ENCODE measurements at places on chromosomes 5 and 9.
A peak's percentile ranks its signal among the peaks of the same experiment; 100 is the strongest.

- DNase-seq = no peak
Observed at GRCh38 chr9:22401671-22402070, 45.0 kb upstream of the DMRTA1 start.

DNA sequence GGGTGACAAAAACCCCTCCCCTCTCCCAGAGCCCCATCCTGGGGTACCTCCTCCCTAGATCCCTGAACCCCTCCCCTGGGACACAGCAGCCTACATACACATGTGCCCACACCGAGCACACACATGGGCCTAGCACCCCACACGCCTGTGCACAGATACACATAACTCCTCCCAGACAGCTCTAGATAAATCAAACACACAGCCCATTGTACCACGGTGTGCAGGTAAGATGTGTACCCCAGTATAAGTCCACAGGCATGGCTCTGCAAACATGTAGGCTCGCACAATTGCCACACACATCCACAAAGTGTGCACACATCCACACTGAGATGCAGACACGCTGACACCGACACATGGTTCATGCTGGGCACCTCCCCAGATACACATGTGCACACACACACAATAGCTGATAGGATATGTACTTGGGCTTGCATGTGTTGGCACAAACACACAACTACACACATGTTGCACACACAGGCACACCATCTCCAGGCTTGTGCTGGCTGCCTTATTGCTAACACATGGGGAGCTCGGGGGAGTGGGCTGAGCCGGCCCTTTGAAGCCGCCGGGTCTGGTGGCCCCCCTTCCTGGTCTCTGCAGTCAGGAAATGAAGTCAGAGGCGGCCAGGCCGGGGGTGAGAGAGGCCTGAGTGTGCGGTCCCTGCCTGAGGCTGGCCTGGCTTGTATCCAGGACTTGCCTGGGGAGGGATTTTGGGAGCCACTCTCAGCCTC lies 30.2 kb downstream of the GOLGA2 start:
- no peak for DNase-seq

DNA sequence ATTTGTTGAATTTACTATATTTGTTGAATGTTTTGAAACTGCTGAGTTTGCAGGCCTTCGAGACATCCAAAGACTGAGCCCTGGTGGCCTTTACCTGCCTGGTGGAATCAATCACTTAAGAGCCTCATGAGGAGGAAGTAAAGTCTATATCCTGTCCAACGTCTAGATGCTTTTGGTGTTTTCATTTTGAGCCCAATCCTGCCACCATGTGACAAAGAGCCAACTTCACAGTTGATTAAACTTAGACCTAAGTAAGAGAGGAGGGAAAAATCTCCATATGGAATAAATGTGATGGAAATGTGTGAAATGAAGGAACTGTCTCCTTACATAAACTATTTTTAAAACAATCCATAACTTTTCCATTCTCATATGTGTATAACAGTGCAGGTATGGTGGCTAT lies 220.1 kb downstream of the PRR16 start:
- DNase-seq = no peak

DNA sequence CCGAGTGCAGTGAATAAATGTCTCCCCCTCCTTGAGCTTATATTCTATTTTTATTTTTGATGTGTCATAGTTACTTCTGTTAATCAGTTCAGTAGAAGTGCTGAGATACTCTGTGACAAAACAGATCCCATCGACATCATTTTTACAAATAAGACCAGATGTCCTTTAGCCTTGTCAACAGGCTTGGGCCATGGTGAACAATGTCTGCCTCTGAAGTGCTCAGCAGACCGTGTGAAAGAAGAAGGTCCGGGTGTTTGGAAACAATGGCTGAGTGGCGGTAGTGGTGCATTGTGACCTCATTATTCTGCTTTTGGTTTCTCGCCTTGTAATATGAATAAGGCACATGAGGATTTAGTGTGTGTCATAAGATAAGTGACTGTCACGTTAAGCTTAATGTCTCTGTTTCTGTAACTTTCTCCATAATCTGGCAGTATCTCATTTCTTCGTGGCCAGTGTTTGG lies 71.2 kb downstream of the SYK start:
- DNase-seq = no peak

DNA sequence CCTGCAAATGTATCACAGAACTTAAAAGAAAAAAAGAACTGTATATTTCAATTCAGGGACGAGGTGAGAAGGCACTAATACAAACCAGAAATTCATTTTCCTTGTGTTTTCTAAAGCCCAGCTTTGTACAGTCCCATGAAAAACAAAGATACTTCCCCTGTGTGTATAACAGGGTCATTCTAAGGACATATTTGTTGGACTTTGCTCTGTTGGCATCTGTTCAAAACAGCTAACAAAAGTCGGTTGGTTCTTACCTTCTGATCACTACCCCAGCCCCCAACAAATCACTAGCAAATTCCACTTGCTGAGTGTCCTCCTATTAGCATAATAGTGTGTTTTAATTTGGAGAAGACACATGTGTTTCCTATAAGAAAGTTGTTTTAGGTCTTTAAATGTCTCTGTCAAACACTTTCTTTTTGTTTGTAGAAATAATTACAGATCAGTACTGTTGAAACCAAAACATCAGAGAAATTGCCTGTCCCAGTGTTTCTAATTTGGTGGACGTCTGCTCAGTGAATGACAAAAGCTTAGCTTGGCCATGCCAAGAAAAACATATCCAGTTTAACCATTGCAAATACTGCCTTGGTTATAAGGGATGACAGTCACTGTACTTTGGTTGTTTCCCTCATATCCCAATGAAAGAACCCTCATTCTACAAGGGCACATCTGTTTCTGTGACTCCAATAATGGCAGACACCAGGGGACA lies 480.5 kb downstream of the EBF1 start:
- no peak for DNase-seq

DNA sequence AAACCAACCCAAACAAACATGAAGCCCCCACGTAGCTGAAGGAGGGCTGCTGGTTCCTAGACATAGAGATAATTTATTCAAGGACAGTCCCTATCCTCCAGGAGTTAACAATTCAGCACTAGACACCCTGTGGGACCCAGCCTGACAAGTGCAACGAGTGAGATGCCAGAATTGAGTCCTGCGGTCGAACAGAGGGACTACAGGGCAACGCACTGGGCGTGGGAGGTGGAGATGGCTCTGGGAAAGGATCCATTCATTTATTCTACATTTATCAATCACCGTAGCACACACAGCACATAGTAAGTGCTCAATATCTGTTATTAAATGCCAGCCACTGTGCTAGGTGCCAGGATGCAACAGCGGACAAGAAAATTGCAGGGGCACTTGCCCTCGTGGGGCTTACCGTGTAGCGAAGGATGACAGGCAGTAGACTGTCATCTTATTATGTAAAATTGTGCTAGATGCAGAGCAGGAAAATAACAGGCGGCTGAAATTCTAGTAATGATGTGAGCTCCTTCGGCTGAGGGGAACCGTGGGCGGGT lies 855 bp upstream of the ARHGAP26 start:
- peak; percentile 42 for DNase-seq

GRCh38 chr5:131987251-131987650 lies 24.2 kb downstream of the ACSL6 start:
- DNase-seq = no peak

GRCh38 chr9:14769230-14769571 lies 46.7 kb upstream of the CER1 start:
- DNase-seq = peak; percentile 8

GRCh38 chr5:69202497-69202896 lies 13.1 kb downstream of the CENPH start:
- no peak for DNase-seq

GRCh38 chr9:108163321-108164005 lies 673.9 kb upstream of the KLF4 start:
- DNase-seq = no peak

GRCh38 chr5:44909004-44909403 lies 100.3 kb downstream of the MRPS30 start:
- no peak for DNase-seq

GRCh38 chr5:94793816-94794198 lies 175.3 kb downstream of the SLF1 start:
- no peak for DNase-seq

- no peak for DNase-seq
Observed at GRCh38 chr9:115155037-115155436, 37.1 kb upstream of the TNC start.

- DNase-seq = no peak
Observed at GRCh38 chr5:133925866-133926488, 42.4 kb downstream of the C5orf15 start.

DNA sequence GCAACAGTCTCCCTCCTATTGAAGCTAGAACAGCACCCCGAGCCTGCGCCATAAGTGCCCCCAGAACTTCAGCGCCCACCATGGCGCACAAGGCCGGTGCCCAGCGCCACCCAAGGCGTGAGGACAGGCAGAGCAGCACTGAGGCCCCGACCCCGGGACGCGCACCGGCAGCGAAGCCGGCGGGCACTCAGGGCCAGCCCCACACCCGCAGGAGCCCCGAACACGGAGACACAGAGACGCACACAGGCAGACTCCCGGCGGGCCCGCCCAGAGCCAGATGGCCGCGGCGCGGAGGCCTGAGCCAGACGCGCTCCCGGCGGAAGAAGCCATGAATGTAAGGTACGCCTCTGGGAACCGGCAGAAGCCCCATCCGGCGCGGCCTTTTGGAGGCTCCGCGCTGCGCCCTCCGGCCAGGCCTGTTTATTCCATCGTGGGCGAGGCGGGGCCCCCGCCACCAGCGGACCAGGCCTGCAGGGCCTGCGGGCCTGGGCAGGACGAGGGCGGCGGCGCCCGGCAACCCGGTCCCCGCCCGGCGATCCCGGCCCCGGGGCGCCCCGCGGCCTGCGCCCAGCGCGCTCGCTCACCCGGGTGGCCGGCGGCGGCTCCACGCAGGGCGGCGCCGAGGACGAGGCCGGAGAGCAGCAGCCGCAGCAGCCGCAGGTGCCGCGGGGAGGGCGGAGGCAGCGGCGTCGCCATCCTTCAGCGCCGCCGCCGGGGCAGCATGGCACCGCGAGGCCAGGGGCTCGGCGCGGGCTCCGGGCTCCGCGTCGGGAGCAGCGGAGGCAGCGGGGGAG lies 486 bp downstream of the NPDC1 start:
- DNase-seq = peak; percentile 61

DNA sequence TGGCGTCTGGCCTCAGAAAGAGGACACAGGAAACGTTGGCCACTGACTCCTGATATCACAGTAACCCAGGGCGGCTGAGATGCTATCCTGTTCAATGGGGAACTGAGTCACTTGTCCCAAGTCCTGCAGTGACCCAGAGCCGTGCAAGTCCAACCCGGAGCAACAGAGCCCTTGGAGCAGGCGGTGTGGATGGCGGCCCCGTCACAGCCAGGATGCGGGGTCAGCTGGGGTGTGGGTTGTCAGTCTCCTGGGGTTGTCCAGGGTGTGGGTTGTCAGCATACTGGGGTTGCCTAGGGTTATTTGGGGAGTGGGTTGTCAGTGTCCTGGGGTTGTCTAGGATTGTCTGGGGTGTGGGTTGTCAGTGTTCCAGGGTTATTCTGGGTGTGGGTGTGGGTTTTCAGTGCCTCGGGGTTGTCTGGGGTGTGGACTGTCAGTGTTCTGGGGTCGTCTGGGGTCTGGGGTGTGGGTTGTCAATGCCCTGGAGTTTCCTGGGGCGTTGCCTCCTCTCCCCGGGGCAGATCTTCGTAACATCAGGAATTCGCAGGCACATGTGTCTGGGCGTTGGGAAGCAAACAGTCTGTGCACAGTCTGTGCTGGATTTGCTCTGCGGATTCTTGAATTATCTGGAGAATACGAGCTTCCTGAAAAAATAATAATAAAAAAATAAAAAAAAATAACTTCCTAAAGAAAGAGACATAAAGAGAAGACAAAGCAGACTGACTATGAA lies 257.5 kb downstream of the PARP8 start:
- no peak for DNase-seq

GRCh38 chr5:151413800-151414199 lies 33.6 kb upstream of the SLC36A1 start:
- DNase-seq = no peak

- no peak for DNase-seq
Observed at GRCh38 chr9:136092353-136092650, 2.8 kb downstream of the NACC2 start.

- DNase-seq = no peak
Observed at GRCh38 chr9:113125386-113126035, 25.3 kb upstream of the SLC31A2 start.

DNA sequence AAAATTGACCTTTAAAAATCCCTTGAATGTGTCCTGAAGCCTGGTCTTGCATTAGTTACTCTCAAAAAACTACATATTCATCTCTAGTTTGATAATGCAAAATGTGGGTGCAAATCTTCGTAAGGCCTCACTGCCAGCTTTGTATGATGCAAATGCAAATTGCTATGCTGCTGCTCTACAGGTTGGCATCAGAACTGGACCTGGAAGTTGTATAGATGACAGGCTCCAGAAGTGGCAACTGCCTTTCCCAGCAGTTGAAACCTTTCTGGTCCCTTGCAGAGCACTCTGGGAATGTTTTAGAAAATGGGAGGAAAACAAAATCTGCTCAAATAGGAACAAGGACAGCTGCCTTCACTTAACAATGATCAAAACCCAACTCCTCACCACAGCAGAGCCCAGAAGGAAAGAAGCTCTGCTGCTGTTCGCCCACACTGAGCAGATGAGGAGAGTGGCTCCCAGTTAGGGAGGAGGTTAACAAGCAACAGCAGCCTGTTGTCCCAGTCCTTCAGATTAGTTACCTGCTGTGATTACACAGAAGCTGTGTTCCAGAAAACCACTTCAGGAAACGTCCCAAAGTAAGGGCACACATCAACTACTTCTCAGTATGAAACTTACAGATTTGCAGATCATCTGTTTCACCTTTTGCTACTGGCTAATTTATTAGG lies 93.5 kb downstream of the PLPP1 start:
- no peak for DNase-seq

- DNase-seq = no peak
Observed at GRCh38 chr5:32651088-32651487, 60.0 kb upstream of the NPR3 start.

DNA sequence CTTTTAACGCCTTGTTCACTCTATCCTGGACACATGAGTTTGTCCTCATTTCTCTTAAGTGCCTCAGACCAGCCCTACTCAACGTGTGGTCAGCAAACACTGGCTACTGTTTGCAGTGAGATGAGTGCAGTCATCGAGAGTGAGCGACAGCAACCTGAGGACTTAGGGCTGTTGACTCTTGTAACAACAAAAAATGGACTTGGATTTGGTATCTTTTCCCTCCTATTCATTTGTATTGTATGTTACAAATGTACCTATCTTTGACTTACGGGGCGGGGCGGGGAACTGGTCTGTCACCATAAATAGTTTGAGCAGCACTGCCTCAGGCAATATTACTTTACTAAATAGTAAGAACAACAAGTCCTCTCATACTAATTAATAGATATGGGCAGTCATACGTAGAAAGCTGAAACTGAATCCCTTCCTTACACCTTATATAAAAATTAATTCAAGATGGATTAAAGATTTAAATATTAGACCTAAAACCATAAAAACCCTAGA lies 84.1 kb downstream of the TLE1 start:
- no peak for DNase-seq

Measured in HEK293T (cell line).